ENCODE measurements at places on chromosomes 12 and 14.

- DNase-seq: no peak
Measured at GRCh38 chr14:28001002-28001401, 765.6 kb upstream of the FOXG1 start.

DNA sequence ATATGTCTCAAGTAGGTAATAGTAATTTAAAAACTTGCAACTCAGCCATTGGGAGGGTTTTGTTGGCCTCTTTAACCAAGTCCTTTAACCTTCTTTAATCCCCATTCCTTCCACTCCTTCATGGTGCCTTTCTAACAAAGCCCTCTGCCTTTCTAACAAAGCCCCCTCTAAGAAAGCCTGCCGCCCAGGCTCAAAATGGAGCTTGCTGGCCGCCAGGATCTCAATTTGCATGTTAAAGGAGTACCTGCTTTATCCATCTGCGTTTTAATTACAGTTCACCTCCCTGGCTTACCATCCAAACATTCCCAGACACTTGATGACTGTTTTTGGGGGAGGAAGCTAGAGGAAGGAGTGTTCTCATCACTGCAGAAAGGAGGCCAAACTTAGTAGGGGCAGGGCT is 183.4 kb downstream of the PTPN11 start:
- no peak for DNase-seq

DNA sequence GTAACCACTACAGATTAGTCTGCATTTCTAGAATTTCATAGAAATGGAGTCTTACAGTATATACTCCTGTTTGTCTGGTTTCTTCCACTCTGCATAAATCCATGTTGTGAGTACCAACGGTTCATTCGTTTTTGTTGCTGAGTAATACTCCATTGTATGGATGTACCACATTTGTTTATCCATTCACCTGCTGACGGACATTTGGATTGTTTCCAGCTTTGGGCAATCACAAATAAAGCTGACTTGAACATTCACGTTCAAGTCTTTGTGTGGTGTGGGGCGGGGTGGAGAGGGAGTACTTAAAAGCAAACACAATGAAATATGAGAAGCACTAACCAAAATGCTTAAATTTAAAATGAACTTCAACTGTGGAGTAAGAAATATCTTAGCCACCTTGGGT is 7.1 kb downstream of the HECTD4 start:
- DNase-seq: no peak

- DNase-seq: no peak
Measured at GRCh38 chr14:93953739-93954515, 22.4 kb downstream of the ASB2 start.

GRCh38 chr14:93619176-93619793 is 169.0 kb downstream of the PRIMA1 start:
- peak; percentile 12 for DNase-seq

GRCh38 chr14:102363182-102363943 is 622 bp downstream of the TECPR2 start:
- peak; percentile 43 for DNase-seq

Measured in hepatic stellate cell (primary cell).